NCI-H226 (cell line): ENCODE measurements at places on chromosomes 3 and 15.

GRCh38 chr3:102020735-102021134 is 171.4 kb downstream of the NFKBIZ start:
- no peak for DNase-seq

GRCh38 chr3:150152567-150152966 is 181.9 kb upstream of the PFN2 start:
- DNase-seq = no peak

DNA sequence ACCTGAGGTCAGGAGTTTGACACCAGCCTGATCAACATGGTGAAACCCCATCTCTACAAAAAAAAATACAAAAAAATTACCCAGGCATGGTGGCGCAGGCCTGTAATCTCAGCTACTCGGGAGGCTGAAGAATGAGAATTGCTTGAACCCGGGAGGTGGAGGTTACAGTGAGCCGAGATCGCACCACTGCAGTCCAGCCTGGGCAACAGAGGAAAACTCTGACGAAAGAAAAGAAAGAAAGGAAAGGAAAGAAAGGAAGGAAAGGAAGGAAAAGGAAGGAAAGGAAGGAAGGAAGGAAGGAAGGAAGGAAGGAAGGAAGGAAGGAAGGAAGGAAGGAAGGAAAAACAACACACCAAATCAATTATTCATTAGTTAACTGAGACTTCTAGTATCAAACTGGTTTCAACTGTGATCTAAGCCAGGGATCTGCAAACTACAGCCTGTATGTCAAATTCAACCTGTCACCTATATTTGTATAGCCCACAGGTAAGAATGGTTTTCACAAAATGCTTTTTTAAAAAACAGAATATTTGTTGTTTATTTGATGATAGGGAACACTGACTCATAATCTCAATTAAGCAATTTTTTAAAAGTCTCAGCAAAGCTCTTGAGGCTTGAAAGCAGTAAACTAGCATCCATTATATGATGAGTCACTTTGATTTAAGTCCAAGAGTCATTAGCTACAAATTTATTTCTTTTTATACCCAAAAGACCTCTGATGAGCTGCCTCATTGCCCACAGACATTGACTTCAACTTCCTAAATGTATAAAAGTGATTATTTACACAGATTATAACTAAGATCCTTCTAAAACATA is 127.6 kb downstream of the TBL1XR1 start:
- no peak for DNase-seq

DNA sequence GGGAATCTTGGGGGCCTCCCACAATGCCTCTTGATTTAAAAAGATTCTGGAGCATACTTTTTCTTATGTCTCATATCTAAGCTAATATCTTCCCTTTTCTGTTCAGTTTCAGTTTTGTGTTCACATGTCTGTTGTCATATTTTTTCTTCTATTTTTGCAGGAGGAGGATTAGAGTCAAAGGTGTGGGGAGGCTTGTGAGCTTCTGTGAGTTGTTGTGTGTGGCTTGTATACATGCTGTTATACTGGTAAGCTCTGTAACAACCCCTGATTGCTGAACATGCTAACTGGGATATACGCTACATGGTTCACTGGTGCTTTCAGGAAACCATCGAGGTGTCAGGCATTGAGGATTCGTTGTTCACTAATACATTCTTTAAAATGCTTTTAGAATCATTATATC is 83.5 kb downstream of the SLC25A26 start:
- no peak for DNase-seq

DNA sequence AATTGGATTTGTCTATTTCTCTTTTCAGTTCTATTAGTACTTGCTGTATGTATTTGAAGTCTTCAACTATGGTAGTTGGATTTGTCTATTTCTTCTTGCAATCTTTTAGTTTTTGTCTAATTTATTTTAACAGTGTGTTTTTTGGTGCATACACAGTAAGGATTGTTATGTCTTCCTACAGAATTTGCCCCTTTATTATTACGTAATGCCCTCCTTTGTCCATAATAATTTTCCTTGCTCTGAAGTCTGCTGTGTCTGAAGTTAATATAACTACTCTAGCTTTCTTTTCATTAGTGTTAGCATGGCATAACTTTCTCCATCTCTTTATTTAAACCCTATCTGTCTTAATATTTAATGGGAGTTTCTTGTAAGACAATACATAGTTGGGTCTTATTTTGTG is 105.1 kb upstream of the STT3B start:
- DNase-seq = no peak

- DNase-seq = peak; percentile 31
Observed at GRCh38 chr3:44342176-44342790, 3.7 kb downstream of the TCAIM start.

DNA sequence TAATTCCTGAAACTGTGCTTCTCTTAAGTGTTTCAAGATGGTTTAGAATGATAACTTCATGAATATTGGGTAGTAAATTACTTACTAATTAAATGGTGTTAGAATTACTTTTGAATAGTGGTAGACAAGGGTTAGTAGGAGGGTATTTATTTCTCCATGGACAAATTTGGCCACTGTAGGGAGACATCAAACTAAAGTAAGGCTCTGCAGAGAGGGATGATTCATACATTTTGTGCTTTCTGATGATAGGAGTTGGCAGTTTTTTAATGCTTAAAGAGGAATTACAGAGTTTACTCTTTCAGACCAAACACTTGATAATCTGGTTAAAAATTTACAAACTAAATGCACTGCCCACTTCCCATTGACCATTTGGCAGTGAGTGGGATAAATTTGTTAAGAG is 127.6 kb downstream of the NAALADL2 start:
- peak; percentile 8 for DNase-seq
